ENCODE measurements at places on chromosomes 2 and 18.

DNA sequence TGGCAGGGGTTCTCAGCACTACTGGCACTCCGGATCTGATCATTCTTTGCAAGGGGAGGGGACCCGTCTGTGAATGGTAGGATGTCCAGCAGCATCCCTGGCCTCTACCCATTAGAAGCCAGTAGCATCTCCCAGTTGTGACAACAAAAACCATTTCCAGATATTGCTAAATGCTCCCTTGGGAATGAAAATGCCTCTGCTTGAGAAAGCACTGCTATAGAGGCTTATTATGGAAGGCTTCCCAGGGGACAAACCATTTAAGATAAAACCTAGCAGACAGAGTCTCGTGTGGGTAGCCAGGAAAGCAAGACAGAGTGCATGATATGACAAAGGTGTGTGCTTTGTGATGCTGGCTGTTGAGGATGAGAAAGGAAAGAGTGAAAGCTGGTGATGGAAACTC lies 273.7 kb downstream of the TMX3 start:
- peak; percentile 23 for DNase-seq

DNA sequence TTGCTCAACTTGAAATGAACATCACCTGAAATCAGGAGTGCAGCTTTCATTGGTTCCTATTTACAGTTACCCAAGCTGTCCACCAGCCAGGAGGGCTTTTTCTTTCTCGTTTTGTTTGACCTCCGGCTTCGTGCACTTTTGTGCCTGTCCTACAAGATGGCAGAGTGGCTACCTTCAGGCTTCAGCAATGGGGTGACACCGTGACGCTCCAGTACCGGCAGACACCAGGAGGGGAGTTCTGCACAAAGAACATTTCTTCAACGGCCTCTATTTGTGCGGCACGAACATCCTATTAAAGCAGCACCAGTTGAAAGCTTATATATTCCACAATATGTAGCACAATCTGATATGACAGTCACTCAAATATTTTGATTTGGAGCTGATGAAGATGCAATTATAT lies 18.3 kb downstream of the RNASEH1 start:
- no peak for DNase-seq

DNA sequence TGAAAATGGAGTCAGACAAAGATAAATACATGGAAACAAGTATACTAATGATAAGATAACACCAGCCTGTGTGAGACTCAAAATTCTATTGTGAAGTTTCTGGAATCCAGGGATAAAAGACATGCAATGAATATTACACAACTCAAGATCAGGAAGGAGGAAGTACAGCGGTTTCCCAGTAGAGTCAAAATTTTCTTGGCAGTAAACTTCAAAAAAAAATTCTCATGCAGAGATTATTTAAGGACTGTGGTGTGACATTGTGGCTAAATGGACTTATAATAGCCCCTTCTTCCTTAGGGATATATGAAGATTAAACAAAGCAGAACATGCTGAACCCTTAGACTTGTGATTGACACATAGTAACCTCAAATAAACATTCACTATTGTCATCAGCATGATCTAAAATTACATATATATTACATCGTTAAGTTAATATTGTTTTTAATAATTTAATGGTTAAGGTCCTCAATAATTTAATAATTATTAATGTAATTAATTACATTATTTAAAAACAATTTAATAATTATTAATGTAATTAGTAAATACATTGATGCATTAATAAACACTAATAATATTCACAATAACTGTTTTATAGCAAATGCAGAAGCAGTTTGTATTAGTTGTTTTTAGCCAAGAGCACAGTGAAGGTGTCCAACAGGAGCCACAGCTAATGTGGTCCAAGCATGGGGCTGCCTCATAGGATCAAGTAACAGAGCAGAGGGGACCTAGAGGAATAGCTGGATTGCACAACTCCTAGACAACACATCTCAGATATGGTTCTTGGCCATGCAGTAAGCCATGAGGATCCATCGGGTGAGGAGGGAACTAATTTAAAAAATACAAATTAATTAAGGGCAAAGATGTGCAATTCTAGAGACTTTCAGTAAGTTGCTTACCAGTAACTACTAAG lies 77.3 kb downstream of the POLE4 start:
- peak; percentile 23 for DNase-seq

GRCh38 chr18:10476338-10476791 lies 21.9 kb downstream of the APCDD1 start:
- DNase-seq = peak; percentile 34

- DNase-seq = no peak
Observed at GRCh38 chr18:49640741-49641140, 78.9 kb downstream of the LIPG start.

Data from GM23248 (cell line).